ENCODE measurements at places on chromosomes 3 and 15.
A peak's percentile ranks its signal among the peaks of the same experiment; 100 is the strongest.

- DNase-seq = no peak
These were observed 414.9 kb downstream of the NAALADL2 start for GRCh38 chr3:175274056-175274455.

DNA sequence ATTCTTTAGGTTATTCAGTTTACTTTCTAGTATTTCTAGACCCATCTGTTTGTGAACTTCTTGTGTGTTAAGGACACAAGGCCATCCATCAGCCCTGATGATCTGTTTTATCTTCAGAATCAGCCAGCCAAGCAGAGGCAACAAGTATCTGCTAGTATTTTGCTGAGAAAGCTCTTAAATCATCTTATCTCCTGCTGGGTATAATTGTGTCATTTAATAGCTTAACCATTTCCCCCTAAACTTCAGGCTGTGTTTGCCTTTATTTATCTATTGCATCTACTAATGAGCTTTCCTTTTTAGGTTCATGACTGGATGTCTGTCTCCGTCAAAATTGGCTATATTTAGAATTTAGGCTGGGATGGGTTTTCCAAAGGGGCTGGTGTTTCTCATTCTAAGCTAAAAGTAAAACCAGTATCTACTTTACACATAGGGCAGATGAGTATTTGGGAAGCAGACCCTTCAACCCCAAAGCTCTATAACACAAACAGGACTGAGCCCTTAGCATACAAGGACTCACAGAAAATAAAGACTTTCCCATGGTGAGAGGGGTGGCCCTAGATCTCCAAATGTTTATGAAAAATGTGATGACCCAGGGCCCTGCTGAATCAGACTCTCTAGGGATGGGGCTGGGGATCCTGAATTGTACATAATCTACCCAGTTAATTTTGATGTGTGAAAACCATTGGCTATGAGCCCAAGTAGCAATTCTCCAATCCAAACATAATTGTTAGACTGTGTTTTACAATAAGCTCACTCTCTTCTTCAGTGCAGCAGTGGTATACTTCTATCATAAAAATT, 65.3 kb upstream of the PSMD6 start:
- DNase-seq = no peak

DNA sequence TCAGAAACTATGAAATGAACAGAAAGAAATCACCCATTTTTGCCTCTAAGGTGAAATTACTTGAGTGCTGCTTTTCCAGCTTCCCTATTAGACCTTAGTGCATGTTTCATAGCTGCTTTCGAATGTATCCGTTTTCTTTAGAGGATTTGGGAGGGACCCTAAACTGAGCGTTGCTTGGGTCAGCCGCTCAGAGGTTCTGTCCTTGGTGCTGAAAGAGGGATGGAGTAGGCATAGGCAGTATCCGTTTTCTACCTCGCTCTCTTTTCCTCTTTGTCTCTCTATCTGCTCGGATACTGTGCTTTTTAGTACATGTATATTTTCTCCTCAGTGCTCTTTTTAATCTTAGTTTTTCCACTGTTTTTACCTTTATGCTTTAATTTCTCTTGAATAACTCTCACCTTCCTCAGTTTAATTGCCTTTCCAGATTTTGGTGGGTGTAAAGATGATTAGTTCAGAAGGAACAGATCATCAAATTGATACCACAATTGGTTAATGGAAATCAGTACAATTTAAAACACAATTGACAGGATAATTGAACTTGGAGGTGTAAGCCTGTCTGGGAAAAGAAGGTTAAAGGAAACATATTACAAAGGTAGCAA, at the start of gene DRD3:
DRD3 (minus strand) TSS at position 283 of the 599 bp plus-strand sequence. CDS start 7,060 bp downstream, outside the sequence.
- peak; percentile 43 for DNase-seq

DNA sequence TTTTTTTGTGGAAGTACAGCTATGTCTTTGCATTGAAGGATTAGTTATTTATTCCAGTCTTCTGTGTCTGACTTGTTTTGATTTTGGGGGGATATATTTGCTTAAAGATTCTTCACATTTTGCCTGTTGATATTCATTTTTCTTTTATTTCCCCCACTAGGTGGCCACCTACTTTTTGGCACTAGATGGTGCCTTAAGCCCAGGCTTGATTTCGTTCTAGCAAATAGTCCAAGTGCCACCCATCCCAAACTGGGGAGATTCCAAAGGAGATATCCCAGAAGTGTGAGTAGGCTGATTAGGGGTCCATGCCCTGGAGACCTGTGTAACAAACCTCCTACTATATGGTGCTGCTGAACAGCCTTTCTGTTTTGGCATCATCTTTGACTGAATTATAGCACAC, 80.0 kb upstream of the SPATA16 start:
- peak; percentile 42 for DNase-seq

DNA sequence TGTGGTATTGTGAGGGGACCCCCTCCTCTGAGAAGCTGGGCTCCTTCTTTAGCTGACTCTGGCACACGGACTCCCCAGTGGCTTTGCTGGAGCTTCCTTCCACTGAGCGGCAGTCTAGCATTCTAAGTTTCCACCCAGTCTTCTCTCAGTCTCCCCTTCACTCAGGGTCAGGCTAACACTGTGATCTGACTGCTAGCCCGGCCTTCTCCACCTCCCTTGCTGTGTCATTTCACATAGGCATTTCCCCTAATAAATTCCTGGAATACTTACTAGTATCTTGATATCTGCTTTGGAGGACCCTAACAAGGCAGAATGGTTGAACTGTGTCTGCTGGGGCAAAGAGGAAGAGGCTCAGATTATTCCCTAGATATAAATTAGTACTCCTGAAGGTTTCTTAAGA, 106.2 kb upstream of the THBS1 start:
- peak; percentile 4 for DNase-seq

GRCh38 chr3:113264283-113265131, 53.1 kb downstream of the BOC start:
- DNase-seq = no peak

- DNase-seq = no peak
These were observed 140.9 kb upstream of the IQSEC1 start for GRCh38 chr3:13213911-13214846.

GRCh38 chr15:92681141-92681631, 25.6 kb upstream of the FAM174B start:
- no peak for DNase-seq

- no peak for DNase-seq
These were observed 69.6 kb downstream of the ATP10A start for GRCh38 chr15:25793354-25794050.

- no peak for DNase-seq
These were observed 21.8 kb upstream of the LIMD1 start for GRCh38 chr3:45572755-45573154.

GRCh38 chr15:29102911-29103823, 166.5 kb downstream of the NSMCE3 start:
- DNase-seq = no peak

- peak; percentile 67 for DNase-seq
These were observed 187.2 kb upstream of the SLITRK3 start for GRCh38 chr3:165383381-165383780.

Measured in HT1080 (cell line).